ENCODE measurements at places on chromosomes 12 and 14.

- no peak for DNase-seq
Measured at GRCh38 chr12:42458575-42458974, 131.0 kb downstream of the PRICKLE1 start.

GRCh38 chr12:97500537-97500936 lies 37.9 kb downstream of the RMST start:
- no peak for DNase-seq

DNA sequence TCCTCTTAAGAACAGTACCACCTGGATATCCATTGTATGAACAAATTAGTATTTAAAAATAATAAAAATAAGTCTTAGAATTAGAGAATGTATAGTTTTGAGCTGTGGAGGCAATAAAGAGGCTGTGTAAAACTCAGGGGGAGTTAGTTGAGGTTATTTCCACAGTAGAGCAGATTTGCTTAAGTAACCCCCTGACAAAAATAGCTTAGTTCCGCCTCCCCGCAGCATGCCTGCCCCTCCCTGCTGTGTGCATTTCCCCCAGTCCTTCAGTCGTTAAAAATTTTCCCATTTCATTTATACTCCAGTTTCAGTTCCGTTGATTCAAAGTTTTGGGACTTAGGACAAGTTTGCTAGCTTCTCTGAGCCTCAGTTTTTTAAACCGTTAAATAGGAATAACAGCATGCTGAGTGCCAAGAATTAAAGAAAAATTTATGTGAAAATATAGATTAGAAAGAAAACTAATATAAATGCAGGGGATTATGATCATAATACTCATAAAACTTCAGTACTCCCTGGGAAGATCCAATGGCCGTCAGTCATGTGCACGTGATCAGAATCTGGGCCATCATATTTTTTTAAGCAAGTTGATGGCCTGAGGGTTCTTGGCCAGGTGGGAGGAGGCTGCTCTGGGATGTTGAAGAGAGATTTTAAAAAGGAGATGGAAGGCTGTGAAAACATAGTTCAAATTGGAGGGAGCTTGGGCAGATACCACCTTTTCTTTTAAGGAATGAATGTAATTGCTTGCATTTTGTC lies 14.5 kb upstream of the SLC38A2 start:
- peak; percentile 68 for DNase-seq

DNA sequence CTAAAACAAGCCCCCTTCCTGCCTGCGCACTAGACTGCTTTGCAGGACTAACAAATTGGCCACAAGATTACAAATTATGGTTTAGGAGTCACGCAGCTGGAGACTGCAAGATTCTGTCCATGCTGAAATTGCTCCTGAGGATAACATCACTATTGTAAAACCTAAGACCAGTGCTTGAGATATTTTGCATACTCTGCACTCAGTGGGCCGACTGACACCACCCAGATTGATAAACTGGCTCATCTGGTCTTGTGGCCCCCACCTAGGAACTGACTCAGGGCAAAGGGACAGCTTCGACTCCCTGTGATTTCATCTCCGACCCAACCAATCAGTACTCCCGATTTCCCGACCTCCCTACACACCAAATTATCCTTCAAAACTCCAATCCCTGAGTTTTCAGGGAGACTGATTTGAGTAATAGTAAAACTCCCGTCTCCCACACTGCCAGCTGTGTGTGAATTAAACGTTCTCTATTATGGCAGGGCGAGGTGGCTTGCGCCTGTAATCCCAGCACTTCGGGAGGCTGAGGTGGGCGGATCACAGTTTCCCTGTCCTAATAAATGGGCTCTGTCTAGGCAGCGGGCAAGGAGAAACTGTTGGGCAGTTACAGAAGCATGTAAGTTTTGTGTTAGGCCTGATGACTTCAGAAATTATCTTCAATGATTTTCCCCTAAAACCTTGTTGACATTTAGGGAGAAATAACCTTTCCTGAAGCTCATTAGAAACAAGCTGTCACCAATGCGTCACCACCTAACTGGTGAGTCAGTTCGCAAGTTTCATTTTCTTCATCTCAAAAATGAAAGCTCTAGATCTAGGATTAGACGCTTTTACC lies 5.3 kb upstream of the UBC start:
- DNase-seq = peak; percentile 94

DNA sequence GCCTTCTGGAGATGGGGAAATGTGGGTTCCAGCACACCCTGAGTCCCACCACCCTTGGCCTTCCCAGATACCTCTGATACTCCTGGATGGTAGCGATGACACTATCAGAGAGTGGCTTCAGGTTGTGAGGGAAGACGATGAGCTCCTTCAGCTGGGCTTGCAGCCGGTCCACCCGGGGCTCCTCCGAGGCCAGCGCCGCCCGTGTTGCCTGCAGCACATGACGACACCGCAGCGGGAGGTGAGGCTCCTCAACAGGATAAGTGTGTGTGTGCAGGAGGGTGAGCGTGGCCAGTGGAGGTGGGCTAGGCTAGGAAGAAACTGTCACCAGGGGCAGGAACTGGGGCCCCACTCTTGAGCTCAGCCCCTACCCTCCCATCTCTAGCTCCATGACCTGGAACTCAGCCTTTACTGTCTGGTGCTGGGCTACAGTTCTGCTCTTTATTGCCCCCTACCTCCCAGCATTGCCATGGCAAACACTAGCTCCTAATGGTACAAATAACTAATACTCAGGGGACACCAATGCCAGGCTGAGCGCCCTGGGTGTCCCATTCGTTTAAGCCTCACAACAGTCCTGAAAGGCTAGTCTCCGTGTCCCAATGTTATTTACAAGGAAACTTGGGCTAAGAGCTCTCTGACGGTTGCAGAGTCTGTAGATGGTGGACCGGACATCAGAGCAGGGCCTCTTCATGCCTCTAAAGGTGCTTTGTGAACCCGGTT lies 64.1 kb downstream of the SYNE3 start:
- DNase-seq = peak; percentile 30

GRCh38 chr12:59698600-59698999 lies 102.8 kb downstream of the SLC16A7 start:
- DNase-seq = no peak

GRCh38 chr12:105418229-105418628 lies 87.7 kb downstream of the C12orf75 start:
- no peak for DNase-seq

DNA sequence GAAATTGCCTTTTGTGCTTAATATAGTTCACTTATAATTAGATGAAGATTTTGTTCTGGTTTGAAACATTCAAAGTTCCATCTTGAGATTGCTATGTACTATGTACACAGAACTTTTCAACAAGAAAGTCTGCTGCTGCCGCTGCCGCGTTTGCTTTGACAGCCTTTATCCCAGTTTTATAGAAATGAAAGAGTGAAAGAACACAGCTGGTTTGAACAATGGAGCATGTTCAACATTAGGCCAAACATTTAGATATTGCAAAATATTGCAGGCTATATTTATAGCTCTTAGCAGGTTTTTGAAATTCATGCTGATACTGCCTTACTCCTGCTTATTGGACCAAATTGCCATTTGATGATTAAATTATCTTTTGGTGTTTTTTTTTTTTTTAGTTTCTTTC lies 299.8 kb upstream of the PRKD1 start:
- no peak for DNase-seq

- DNase-seq = no peak
Measured at GRCh38 chr14:99166506-99166905, 105.5 kb downstream of the BCL11B start.

DNA sequence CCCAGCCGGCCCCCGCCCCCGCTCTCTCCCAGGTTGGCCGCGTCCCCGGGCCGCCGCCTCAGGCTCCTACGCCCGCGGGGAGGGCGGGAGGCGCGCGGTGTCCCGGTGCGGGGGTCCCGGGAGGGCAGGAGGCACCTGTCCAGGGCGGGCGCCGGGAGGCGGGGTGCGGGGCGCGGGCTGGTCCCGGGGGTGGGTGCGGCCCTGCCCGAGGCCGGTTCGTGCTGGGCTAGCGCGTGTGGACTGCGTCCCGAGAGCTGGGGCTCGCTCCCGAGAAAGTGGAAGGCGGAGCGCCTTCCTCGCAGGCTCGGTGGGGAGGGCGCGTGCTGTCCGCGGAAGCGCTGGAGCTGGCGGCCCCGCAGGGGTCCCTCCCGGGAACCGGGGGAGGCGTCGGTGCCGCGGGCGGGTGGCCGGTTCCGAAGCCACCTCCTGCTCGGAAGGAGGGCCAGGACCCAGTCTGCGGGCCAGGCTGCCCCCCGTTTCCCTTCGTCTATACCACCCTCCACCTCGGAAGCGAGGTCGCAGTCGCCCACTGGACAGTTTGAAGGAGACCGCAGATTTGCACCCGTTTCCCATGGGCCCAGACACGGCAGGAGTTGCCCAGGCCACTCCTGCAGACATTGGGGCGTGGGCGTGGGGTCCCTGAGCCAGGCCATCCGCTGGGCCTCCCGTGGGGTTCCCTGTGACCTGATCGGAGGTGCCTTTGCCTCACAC lies 636 bp downstream of the ZFYVE21 start:
- DNase-seq = no peak

DNA sequence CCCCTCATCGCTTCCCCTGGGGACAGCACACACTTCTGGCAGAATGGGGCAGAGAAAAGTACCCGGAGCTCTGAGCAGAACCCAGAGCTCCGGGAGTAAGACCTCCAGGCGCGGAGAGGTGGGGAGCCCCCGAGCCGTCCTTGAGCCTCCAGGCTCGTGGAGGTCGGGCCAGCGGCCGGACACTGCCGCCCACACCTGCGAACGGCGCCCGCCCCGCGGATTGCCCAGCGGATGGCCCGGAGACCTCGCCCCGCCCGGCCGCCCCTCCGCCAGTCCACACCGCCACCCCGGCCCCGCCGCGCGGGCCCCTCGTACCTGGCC lies 344 bp downstream of the SPTLC2 start:
- DNase-seq = no peak

- no peak for DNase-seq
Measured at GRCh38 chr14:33363682-33364081, 425.0 kb downstream of the NPAS3 start.

DNA sequence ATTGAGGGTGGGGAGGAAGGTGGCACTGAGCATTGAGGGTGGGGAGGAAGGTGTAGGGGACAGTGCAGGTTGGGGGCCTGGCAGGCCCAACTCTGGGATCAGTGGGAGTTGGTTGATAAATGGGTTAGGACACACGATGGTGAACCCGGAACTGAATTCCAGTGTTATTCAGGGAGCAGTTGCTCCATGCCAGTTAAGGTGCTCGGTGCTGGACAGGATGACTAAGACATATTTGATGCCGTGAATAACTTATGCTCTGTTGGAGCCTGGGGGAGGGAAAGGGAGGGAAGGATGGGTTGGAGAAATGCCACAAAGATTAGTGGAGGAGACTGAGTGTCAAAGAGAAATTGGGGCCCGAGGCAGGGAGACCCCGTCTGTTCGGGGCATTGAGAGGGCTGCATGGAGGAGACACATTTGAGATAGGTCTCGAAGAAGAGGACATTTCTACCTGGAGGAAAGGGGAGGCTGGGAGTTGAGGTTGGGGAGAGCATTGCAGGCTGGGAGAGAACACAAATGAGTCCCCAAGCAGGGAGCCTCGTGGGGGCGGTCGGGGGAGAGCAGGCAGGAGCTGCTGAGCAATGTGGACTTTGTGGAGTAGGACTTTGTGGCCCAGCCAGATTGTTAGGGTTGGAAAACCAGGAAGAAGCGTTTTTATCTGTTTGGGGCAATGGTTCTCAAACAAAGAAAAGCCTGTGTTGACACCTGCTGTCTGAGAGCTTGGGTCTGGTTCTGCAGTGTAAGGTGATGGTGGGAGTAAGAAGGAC lies 65.3 kb downstream of the IQSEC3 start:
- DNase-seq = no peak

GRCh38 chr12:81610955-81611889 lies 147.9 kb downstream of the PPFIA2 start:
- peak; percentile 6 for DNase-seq

DNA sequence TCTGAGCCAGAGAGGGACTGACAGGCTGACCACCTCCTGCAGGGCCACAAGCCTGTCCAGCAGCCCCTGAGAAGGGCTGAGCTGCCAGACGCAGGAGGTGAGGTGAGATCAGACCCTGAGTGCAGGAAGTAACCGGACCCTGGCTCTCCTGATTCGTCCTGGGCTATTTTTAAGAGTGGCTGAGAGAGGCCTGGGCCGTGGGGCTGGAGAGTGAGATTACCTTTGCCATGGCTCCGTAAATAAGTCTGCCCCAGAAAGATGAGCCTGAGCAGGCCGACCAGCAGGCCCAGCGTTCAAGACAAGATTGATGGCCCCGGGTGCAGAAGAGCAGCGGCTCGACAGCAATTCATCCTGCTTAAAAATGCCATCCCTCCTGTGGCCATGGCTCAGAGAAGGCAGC lies 54.2 kb downstream of the SPTB start:
- no peak for DNase-seq

DNA sequence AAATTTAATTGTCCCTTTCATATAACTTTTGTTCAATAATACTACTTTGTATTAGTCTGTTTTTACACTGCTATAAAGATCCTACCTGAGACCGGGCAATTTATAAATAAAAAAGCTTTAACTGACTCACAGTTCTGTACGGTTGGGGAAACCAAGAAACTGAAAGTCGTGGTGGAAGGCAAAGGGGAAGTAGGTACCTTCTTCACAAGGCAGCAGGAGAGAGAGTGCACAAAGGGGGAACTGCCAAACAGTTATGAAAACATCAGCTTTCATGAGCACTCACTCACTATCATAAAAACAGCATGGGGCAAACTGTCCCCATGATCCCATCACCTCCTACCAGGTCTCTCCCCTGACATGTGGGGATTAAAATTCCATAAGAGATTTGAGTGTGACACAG lies 1069.0 kb downstream of the FSCB start:
- DNase-seq = no peak

GRCh38 chr14:91417120-91417982 lies at the start of gene CCDC88C:
Gene CCDC88C, minus strand, starts transcription at chr14:91417820. Its CDS starts 130 bp downstream, at chr14:91417690.
- DNase-seq = peak; percentile 76

DNA sequence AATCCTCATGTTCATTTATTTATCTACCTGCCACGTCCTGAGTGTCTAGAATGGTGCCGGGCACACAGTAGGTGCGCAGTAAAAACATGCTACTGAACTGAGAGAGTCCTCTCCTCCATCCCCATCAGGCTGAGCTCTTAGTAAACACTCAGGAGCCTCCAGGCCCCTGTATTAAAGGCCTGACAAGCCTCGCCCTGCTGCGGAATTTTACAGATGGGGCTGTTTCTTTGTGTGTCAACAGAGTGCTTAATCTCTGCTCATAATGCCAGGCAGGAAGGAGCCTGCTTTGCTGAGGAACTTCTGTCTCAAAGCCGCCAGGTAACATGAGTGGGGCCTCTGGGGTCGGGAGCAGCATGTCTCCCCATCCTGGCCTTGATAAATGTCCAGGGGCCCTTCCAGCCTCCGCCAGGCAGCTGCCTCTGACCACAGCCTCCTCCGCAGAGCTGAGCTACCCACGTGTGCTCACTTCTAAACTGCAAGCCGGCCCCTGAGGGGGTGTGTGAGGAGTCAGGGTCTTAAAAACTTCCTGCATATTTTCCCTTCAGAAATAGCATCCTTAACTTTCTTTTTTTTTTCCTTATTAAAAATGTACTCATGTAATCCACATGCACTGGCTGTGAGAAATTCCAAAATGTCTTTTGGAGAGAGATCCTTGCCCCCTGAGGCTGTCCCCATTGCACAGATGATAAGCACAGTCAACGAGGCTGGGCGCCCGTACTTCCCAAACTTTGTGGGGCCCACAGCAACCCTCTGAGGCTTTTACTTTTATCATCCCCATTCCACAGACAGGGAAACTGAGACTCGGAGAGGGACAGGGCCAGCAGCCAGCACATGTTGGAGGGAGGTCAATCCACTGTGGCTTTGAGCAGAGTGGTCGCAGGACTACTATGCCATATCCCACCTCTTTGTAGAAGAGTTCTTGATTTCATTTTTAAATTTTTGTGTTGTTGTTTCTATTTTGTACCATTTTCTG lies 116.0 kb upstream of the NCOR2 start:
- no peak for DNase-seq

Data from lung microvascular endothelial cell (primary cell).